Type B pancreatic cell (in vitro differentiated cells): ENCODE measurements at places on chromosomes 5 and 9. TPM values are rescaled to one million over a fixed set of nuclear protein-coding genes. Genes with fewer than 3 reads are reported as not detected.
A peak's percentile ranks its signal among the peaks of the same experiment; 100 is the strongest.

The TUSC1 gene
- total RNA-seq = 3.4 TPM in 1 of 2 replicates, not detected in the other

DNA sequence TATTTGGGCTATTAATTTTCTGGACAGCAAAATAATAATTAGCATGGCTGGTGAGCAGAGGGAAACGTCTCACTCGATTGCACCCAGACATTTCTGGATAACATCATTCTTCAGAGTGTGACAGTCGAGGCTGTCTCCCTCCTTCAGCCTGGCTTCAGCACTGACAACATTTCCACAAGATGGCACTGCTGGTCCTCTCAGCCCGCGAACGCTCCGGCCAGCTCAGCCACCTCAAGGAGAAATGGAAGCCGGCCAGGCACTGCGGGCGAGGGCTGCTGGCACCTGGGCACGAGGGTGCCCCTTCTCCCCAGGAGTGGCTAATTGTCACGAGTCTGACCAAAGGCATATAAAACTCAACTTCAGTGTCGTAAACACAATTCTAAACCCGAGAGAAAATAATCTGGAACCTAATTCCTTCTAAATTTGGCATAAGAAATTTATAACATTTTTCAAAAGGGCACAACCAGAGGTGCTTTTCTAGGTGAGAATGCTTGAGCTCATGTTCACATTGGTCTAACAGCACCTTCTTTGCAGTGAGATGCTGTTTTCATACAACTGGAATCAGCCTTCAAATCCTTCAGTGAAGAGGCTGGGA, 65.9 kb downstream of the DAP start:
- DNase-seq = peak; percentile 77

GRCh38 chr9:125805057-125805456, 57.9 kb downstream of the PBX3 start:
- no peak for DNase-seq

- no peak for DNase-seq
Observed at GRCh38 chr5:114581136-114581535, 219.3 kb downstream of the KCNN2 start.

DNA sequence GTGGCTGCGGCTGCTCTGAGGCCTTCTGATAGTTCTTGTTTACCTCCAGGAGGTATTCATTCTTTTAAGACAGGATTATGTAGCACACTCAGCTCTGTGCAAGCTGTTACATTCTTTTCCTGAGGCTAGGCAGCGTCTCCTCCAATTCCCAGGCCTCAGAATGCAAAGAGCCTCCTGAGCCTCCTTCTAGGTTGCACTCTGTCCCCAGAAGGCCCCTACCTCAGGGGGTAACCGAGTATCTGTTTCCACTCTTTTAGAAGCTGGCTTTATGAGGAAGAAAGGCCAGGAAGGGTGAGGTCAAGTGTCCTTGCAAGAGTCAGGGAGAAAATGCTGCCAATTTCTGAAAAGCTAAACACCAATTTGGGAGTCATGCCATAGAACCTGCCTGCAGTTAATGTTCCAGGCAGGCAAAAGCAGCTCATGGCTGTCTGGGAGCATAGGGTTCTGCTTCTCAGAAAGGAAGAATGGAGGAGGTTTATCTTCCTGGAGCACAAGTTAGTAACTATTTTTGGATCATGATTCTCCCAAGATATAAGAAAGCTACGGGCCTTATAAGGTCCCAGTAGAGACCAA, 178.9 kb downstream of the SEMA6A start:
- no peak for DNase-seq
